ENCODE measurements at places on chromosomes 5 and 9.

GRCh38 chr5:24789611-24790351 is 145.0 kb upstream of the CDH10 start:
- no peak for DNase-seq

- DNase-seq = peak; percentile 52
These were observed 138.9 kb upstream of the RUSC2 start for GRCh38 chr9:35350827-35351549.

DNA sequence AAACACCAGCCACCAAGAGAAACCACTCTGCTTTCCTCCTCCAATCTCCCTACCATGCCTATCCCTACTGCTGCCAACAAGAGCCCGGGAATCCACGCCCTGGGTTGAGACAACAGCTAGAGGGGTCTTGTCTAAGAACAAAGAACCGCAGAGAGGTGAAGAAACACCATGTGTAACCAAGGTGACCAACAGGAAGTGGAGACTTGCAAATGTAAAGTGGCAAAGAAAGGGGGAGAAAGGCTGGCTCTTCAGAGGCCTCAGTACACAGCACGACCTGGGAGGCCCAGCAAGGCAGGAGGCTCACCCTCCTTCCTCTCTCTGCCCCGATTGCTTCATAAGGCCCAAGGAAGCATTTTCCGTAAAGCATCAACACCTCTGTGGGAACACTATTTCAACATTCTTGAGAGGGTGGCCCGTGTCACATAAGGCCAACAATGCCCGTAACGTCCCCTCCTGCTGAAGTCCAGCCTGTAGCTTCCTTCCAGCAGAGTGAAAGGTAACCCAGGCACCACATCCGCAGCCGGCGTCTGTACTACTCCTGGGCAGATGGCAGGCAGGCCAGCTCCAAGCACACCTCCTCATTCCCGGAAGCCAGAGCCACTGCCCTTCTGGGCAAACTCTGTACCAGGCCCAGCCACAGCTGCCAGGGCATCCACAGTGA is 18.3 kb downstream of the CCNJL start:
- DNase-seq = no peak

DNA sequence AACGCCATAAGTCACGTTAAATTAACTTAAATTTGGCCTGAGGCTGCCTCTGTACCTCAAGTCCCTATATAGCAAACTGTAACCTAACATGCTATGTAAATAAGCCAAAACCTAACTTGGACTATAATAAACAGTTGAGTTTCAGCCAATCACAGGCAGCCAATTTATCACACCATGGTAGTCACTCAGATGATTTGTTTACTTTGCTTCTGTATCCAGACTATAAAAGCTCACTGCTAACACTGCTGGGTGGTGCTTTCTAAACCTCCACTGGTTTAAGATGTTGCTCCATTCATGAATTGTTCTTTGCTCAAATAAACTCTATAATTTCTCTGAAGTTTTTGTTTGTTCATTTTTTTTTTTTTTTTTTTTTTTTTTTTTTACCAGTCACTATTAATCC is 62.8 kb downstream of the TRPM3 start:
- DNase-seq = no peak

DNA sequence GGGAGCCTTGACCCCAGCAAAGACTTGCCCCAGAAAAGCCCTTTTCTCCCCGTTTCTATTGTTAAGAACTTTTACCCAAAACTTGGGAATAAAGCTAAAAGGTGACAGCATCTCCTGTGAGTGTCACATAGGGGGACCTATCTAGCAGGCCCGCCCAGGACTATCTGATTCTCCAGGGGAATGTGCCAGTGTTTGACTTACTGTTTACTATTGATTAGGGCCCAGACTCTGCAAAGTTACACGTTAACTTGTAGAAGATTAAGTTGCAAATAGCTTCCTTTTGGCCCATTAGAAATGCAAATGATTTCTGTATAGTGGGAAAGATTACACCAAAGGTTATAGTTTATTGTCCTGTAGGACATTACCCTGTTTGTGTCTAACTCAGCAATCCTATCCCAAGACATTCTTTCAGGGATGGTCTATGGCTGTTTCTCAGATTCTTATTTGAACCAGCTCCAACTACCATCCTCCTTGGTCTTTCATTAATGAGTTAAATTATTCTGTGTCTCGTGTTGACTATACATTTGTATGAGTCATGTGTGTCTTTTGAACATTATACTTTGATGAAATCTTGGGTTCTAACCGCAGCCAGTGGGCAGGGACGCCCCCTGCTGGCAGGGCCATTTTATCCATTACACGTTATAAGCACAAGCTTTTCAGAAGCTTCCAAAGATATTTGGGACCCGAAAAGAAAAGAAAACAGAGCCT is 60.7 kb downstream of the HRH2 start:
- DNase-seq = no peak

DNA sequence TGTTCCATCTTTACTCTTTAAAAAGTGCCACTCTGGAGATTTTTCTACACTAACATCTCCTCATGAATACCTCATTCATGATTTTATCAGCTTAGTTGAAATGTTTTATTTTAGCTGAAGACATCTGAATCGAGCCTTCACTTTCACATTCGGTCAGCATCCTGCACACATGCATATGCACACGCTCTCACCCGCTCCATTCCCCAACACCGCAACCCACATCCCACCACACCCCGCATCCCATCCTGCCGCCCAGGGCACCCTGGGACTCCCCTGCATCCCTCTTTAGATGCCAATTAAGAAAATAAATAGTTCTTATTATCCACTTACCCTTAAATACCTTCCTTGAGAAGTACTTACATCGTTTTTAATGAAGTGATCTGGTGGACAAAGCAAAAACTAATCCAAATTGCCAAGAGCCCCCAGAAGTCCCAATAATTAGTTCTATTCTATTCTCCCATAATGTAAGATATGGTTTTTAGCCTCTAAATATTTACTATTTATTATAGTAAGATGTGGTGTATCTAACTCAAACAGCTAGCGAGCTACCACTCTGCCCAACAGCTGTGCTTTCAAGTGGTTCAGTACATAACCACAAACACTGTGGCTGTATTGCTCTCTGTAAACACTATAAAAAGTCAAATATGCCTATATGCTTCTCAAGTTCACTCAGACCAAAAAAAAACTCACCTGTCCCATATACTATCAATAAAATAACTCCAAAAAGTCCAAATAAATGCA is 38.2 kb downstream of the GZMK start:
- no peak for DNase-seq

GRCh38 chr5:120808606-120809005 is 344.5 kb downstream of the PRR16 start:
- DNase-seq = no peak

DNA sequence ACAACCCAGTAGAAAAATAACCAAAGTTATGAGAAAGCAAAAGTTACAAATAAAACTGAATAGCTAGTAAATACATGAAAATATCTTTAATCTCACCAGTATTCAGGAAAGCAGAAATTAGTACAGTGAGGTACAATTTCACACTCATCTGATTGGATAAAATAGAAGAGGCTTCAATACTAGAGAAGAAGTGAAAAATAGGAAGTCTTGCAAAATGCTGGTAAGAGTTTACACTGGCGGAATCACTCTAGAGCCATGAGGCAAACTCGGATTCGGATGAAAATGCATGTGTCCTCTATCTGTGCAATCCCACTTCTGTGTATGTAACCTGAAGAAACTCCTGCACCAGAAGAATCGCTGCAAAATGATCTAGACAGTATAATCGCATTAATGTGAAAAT is 128.9 kb downstream of the CCDC192 start:
- no peak for DNase-seq

- DNase-seq = no peak
These were observed 30.0 kb upstream of the PPP1R2B start for GRCh38 chr5:156819967-156820581.

- DNase-seq = no peak
These were observed 647.7 kb upstream of the ITGA1 start for GRCh38 chr5:52139888-52140615.

- DNase-seq = no peak
These were observed 975 bp upstream of the HAVCR1 start for GRCh38 chr5:157059891-157060290.

GRCh38 chr5:132268769-132269551 is 11.5 kb downstream of the PDLIM4 start:
- peak; percentile 41 for DNase-seq

- no peak for DNase-seq
These were observed 45.6 kb downstream of the GSN start for GRCh38 chr9:121313458-121314152.

DNA sequence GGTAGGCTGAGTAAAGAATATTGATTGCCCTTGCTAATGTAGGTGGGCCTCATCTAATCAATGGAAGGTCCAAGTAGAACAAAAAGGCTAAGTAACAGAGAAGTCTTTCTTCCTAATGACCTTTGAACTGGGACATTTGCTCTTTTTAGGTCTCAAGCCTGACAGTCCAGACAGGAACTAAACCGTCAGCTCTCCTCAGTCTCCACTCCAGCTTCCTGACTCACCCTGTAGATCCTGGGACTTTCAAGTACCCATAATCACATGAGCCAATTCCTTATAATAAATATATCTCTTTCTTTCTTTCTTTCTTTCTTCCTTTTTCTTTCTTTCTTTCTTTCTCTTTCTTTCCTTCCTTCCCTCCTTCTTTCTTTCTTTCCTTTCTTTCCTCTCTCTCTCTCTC is 479.5 kb upstream of the PAPPA start:
- no peak for DNase-seq

- no peak for DNase-seq
These were observed 41.5 kb upstream of the STXBP1 start for GRCh38 chr9:127570533-127571111.

DNA sequence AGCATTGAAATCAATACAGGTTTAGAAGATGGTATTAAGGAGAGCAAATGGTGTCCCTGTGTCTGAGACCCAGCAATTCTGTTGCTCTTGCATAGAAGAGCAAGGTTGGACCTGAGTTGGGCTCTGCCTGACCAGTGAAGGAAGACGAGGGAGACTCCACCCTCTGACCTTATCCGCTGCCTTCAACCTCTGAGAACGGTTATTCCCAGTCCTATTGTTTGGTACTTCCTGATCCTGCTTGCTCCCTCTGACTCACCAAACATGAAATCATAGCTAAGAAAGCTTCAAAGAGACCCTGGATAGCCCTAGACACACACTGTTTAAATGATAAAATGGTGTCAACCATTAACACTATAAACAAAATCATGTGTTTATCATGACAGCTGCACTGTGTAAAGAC is 218.5 kb downstream of the PLK2 start:
- no peak for DNase-seq

GRCh38 chr5:56080375-56081052 is 85.8 kb upstream of the IL6ST start:
- DNase-seq = no peak

DNA sequence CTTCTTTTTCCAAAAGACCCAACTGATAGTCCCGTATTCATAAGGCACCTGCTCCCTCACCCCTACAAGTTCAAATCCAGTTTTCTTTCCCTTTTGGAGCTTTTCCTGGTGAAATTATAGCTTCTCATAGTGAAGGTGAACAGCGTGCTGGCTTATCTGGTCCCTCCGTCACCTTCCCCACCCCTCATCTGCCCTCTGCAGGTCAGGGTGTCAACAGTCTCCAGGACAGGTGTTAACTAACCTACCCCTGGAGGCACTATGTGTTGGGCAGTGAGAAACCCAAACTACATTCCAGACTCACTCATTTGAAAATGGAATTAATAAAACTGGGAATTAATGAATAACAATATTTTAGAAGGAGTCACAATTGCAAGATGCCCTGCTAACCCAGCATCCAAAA is 109.0 kb upstream of the TAS2R1 start:
- no peak for DNase-seq

Measured in AG04449 (cell line).